HCT116 (cell line): ENCODE measurements at places on chromosomes 3 and 15. TPM values are rescaled to one million over a fixed set of nuclear protein-coding genes. Genes with fewer than 3 reads are reported as not detected.
A peak's percentile ranks its signal among the peaks of the same experiment; 100 is the strongest.

Gene BFSP2
- not detected for total RNA-seq

Gene PLSCR4
- 4.1 TPM for total RNA-seq

Gene TMC3
- total RNA-seq: not detected

Gene SAXO2
- total RNA-seq: 5.7 TPM

Gene PLCB2
- 2.8 TPM for total RNA-seq

GRCh38 chr3:49104427-49105291 lies at the start of gene QARS1:
TSS of gene QARS1 (minus strand) at chr3:49104757. CDS start at chr3:49104733, 24 bp downstream.
- peaks cover 36% of the 10 kb centered on the region for H3K36me3 ChIP-seq
- DNase-seq: peak; percentile 78
- peak within 1 kb of the TSS; percentile 79 for H3K27ac ChIP-seq
- peaks cover 20% of the 10 kb centered on the region for H3K4me1 ChIP-seq
- no peaks in the 10 kb centered on the region for H3K27me3 ChIP-seq
- peak within 1 kb of the TSS; percentile 97 for H3K4me3 ChIP-seq

DNA sequence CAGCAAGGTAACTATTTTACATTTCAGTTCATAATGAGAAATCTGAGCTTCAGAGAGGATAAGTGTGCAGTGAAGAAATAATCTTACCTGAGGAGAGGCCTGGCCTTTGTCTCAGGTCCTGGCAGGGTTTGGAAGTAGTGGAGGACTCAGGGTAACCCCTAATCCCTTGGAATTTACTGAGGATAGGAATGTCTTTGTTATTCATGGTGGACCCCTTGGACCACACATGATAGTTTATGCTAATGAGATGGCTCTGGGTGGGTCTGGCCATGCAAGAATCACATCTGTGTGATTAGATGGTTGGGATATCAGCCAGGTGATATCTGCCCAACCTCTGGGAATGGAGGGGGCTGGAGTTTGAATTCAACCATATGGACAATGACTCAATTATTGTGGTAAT lies 65.0 kb upstream of the DAZL start:
- no peak for DNase-seq
- peaks cover 9% of the 10 kb centered on the region for H3K4me1 ChIP-seq
- H3K36me3 ChIP-seq: no peaks in the 10 kb centered on the region

- no peak for DNase-seq
- H3K4me3 ChIP-seq: no peak overlapping the region
- no peak overlapping the region for H3K27ac ChIP-seq
- no peaks in the 10 kb centered on the region for H3K27me3 ChIP-seq
These were observed 41.4 kb downstream of the SUMF1 start for GRCh38 chr3:4425707-4426106.

- no peak overlapping the region for H3K4me3 ChIP-seq
- DNase-seq: no peak
- H3K4me1 ChIP-seq: no peaks in the 10 kb centered on the region
- no peaks in the 10 kb centered on the region for H3K36me3 ChIP-seq
These were observed 410.5 kb upstream of the CADM2 start for GRCh38 chr3:84547971-84548970.

DNA sequence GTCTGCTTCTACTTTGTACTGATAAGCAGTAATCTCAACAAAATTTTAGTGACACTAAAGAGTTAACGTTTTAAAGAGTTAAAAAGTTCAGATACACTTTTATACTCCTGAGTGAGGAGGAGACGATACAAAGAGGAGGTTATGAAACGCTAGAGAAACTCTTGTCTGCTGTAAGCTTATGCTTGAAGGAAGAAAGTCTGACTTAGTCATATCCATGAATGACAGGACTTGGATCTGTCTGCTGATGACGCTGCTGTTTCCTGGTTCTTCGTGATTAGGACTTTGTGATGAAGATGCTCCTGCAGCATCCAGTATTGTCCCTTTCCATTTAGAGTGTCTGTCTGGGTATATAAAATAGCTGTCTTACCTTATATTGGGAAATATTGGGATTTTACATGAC lies 15.8 kb downstream of the TCF12 start:
- H3K27me3 ChIP-seq: no peaks in the 10 kb centered on the region
- no peaks in the 10 kb centered on the region for H3K36me3 ChIP-seq
- H3K27ac ChIP-seq: no peak overlapping the region
